Osteoblast (primary cell): ENCODE measurements at places on chromosomes 16 and 17. TPM values are rescaled to one million over a fixed set of nuclear protein-coding genes. Genes with fewer than 3 reads are reported as not detected.

DNA sequence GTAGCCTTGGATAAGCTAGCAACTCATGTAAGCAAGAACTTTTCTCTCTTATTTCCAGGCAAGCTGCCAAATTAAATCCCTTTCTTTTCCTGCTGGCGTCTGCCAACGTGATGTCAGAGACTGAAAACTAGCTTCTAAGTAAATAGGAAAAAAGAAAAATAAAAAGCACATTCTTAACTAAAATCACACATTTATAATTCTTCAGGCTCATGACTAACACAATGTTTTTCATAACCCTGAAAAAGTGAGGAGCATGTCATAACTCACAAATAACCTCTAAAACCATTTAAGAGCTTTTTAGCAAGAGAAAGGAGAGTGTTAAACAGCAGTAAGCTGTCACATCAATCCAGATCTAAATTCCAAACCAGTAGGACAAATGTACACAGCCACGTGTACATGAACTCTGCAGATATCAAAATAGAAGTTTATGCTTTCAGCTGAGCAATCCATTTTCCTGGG lies 110.0 kb downstream of the N4BP1 start:
- H3K36me3 ChIP-seq = no peaks in the 10 kb centered on the region
- H3K4me1 ChIP-seq = peaks cover 16% of the 10 kb centered on the region
- no peaks in the 10 kb centered on the region for H3K27me3 ChIP-seq
- peak overlapping the region; percentile 44 for H3K27ac ChIP-seq

Gene TOX3
- not detected in 2 replicates for total RNA-seq

GRCh38 chr16:21159281-21159951 lies 942 bp downstream of the LDAF1 start:
- no peak overlapping the region for H3K27ac ChIP-seq
- peak; percentile 52 for DNase-seq
- H3K27me3 ChIP-seq = no peaks in the 10 kb centered on the region
- peak overlapping the region; percentile 89 for H3K4me3 ChIP-seq
- peaks cover 20% of the 10 kb centered on the region for H3K36me3 ChIP-seq

DNA sequence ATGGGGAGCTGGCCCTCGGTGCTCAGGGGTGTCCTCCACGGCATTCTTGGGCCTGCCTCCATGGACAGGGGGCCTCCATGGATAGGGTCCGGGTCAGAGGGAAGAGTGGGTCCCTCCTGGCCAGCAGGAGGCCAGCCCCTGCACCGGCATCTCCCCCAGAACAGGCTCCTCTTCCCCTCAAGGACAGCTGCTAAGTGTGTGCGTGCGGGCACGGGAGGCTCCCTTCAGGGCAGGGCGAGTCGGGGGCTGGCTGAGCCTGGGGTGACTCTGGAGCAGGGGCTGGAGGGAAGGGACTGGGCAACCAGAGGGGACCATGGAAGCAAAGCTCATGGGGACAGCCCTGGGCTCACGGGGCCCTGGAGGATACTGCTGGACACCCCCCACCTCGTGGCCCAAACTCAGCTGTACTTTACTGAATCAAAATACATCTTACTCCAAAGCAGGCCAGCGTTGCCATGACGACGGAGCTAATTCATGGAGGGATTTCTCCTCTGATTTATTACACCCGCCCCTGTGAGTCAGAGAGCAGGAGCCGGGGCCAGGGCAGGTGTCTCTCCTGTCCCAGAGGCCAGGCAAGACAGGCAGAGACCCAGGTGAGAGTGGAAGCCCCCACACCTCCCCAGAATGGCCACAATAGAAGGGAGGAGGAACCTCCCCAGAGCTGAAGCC lies 2.1 kb downstream of the CASKIN1 start:
- DNase-seq = peak; percentile 93
- H3K4me1 ChIP-seq = no peaks in the 10 kb centered on the region
- no peak overlapping the region for H3K4me3 ChIP-seq
- H3K36me3 ChIP-seq = no peaks in the 10 kb centered on the region
- peaks cover 50% of the 10 kb centered on the region for H3K27me3 ChIP-seq

GRCh38 chr17:76492123-76492988 lies 8.9 kb downstream of the RHBDF2 start:
- no peaks in the 10 kb centered on the region for H3K36me3 ChIP-seq
- DNase-seq = no peak
- H3K4me1 ChIP-seq = peaks cover 22% of the 10 kb centered on the region
- H3K4me3 ChIP-seq = peak overlapping the region; percentile 60

DNA sequence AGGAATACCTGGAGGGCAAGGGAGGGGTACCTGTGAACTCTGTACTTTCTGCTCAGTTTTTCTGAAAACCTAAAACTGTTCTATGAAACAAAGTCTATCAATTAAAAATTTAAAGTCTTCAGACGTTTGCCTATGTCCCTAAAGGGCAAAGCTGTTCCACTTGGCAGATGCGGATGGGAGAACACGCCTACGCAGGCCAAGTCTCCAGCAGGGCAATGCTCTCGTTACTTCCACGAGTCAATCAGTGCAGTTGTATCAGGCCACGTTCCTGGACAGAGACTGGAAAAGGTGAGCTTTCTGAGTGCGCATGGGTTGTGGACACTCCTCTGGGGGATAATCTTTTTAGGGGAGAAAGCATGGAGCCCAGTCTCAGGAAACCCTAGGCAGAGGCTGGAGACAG lies 86.6 kb downstream of the NXN start:
- no peaks in the 10 kb centered on the region for H3K27me3 ChIP-seq
- H3K4me3 ChIP-seq = no peak overlapping the region
- no peaks in the 10 kb centered on the region for H3K4me1 ChIP-seq
- no peaks in the 10 kb centered on the region for H3K36me3 ChIP-seq
- no peak overlapping the region for H3K27ac ChIP-seq

Gene MMP2
- total RNA-seq = 2,094 and 2,259 TPM in 2 replicates

- H3K27me3 ChIP-seq = no peaks in the 10 kb centered on the region
- H3K36me3 ChIP-seq = no peaks in the 10 kb centered on the region
- no peaks in the 10 kb centered on the region for H3K4me1 ChIP-seq
- no peak overlapping the region for H3K4me3 ChIP-seq
- no peak overlapping the region for H3K27ac ChIP-seq
- no peak for DNase-seq
Observed at GRCh38 chr16:62816971-62817519, 780.8 kb upstream of the CDH8 start.

- H3K4me1 ChIP-seq = peaks cover 9% of the 10 kb centered on the region
- H3K27ac ChIP-seq = peak overlapping the region; percentile 25
- peaks cover 20% of the 10 kb centered on the region for H3K36me3 ChIP-seq
- peak; percentile 55 for DNase-seq
- no peaks in the 10 kb centered on the region for H3K27me3 ChIP-seq
Observed at GRCh38 chr17:40463122-40463550, 19.9 kb downstream of the IGFBP4 start.

Gene TBX21
- not detected in 2 replicates for total RNA-seq

Gene CA5A
- not detected in 2 replicates for total RNA-seq

Gene SPIRE2
- total RNA-seq = 0.72 and 1.5 TPM in 2 replicates

DNA sequence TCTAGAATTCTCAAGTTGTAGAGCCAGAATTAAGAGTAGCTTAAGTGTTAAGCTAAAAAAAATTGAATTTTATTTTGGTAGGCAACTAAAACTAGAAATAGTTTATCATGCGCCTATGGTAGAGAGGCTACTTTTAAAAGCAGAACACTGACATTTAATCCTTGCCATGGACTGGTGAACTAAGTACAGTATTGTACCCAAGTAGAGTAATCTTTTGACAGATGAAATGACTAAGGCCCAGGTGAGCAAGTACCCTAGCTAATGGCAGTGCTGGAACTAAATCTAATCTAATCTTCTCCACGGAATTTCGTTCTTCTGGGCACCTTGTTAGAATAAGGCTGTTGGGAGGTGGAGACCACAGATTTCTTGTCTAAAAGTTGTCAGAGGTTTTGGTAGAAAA lies 11.8 kb downstream of the RBL2 start:
- peaks cover 17% of the 10 kb centered on the region for H3K36me3 ChIP-seq
- H3K27me3 ChIP-seq = no peaks in the 10 kb centered on the region
- H3K27ac ChIP-seq = no peak overlapping the region

DNA sequence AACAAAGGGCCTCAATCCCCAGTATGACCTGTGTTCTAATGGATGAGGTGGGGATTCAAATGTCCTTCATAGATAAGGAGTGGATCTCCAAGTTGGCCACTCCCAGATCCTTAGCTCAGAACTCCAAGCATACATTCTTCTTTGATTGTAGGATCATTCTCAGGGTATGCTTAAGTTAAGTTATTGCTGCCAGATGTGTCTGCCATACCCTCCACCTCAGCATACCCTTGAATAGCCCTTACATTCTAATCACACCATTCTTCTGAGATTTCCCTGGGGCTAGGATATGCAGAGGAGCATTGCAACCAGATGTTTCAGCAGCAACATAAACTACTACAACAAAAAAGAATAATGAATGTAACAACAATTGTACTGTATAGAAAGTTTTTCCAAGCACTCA lies 1.6 kb upstream of the KRTAP2-4 start:
- no peak for DNase-seq
- H3K27ac ChIP-seq = peak overlapping the region; percentile 74
- no peak overlapping the region for H3K4me3 ChIP-seq
- peaks cover 20% of the 10 kb centered on the region for H3K4me1 ChIP-seq
- no peaks in the 10 kb centered on the region for H3K27me3 ChIP-seq

GRCh38 chr17:6940186-6940649 lies 55.6 kb upstream of the ALOX12 start:
- H3K27ac ChIP-seq = peak overlapping the region; percentile 51
- H3K4me1 ChIP-seq = peaks cover 4% of the 10 kb centered on the region
- H3K36me3 ChIP-seq = no peaks in the 10 kb centered on the region
- H3K27me3 ChIP-seq = no peaks in the 10 kb centered on the region
- DNase-seq = no peak

DNA sequence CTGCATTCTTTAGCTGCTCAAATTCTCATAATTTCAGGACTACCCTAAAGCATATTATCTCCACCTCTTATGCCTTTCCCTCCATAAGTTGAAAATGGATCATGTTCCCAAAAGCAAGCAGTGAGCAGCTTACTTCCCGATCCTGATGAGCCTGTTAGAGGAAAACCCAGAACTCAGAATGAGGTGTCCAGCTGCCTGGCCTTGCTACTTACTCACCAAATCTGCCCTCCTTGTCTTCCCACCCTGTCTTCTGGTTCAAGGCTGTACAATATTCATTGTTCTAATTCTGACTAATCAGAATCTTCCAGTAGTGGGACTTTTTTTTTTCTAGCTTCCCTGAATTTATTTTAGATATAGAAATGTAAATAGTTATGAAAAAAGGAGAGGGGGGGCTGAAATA lies 10.8 kb downstream of the LYRM1 start:
- H3K4me3 ChIP-seq = no peak overlapping the region
- no peaks in the 10 kb centered on the region for H3K27me3 ChIP-seq
- H3K4me1 ChIP-seq = peaks cover 53% of the 10 kb centered on the region
- H3K36me3 ChIP-seq = no peaks in the 10 kb centered on the region
- peak overlapping the region; percentile 81 for H3K27ac ChIP-seq

DNA sequence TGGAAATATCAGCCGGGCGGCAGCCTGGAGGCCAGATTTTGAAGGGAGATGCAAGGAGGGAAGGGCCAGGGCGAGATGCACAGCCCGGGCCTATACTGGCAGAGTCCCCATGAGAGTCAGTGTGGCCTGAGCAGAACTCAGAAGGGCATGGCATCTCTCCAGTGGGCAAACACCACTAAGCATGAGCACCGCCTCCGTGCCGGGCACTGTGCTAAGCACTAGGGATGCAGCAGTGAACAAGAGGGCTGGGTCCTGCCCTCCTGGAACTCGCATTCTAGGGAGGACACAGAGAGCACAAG lies 33.5 kb downstream of the TK2 start:
- H3K4me3 ChIP-seq = no peak overlapping the region
- H3K4me1 ChIP-seq = peaks cover 46% of the 10 kb centered on the region
- peaks cover 6% of the 10 kb centered on the region for H3K36me3 ChIP-seq
- no peaks in the 10 kb centered on the region for H3K27me3 ChIP-seq

GRCh38 chr16:84277244-84277823 lies 17.3 kb upstream of the WFDC1 start:
- H3K27ac ChIP-seq = no peak overlapping the region
- H3K4me1 ChIP-seq = no peaks in the 10 kb centered on the region
- DNase-seq = peak; percentile 88

Gene CCL17
- total RNA-seq = not detected in 2 replicates

DNA sequence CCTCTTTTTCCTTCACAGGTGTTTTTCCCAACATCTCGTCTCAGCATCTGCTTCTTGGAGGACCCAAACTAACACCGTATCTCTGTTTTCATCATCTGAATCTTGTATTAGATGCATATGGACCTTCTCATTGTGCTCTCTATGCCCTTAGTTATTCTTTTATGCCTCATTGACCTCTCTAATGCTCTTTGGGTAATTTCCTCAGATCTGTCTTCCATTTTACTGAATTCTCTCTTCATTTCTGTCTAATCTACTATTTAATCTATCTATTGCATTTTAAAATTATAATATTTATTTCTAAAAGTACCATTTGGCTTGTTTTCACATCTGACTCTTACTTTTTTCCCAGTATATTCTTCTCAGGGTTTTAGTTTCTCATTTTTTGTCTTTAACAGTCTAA lies 81.1 kb downstream of the PITPNC1 start:
- H3K4me3 ChIP-seq = no peak overlapping the region
- no peaks in the 10 kb centered on the region for H3K4me1 ChIP-seq
- no peaks in the 10 kb centered on the region for H3K27me3 ChIP-seq
- no peak overlapping the region for H3K27ac ChIP-seq

Gene CCDC200
- total RNA-seq = not detected in 2 replicates

Gene HCRT
- not detected in 2 replicates for total RNA-seq

Gene ZNF385C
- not detected in 2 replicates for total RNA-seq

DNA sequence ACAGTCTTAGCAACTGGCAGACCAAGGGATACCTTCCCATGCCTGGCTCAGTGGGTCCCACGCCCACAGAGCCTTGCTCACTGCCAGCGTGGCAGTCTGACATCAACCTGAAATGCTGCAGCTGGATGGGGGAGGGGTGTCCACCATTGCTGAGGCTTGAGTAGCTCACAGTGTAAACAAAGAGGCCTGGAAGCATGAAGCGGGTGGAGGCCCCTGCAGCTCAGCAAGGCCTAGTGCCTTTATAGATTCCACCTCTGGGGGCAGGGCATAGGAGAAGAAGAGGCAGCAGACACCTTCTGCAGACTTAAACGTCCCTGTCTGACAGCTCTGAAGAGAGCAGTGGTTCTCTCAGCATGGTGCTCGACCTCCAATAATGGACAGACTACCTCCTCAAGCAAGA lies 263.2 kb downstream of the KIF2B start:
- DNase-seq = no peak
- H3K36me3 ChIP-seq = no peaks in the 10 kb centered on the region
- no peaks in the 10 kb centered on the region for H3K4me1 ChIP-seq
- no peak overlapping the region for H3K27ac ChIP-seq

DNA sequence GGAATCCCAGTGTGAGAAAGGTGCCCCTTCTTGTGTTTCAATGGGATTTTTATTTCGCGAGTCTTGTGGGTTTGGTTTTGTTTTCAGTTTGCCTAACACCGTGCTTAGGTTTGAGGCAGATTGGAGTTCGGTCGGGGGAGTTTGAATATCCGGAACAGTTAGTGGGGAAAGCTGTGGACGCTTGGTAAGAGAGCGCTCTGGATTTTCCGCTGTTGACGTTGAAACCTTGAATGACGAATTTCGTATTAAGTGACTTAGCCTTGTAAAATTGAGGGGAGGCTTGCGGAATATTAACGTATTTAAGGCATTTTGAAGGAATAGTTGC lies 567 bp downstream of the UBB start:
- H3K4me1 ChIP-seq = peaks cover 28% of the 10 kb centered on the region
- H3K27me3 ChIP-seq = no peaks in the 10 kb centered on the region
- peak overlapping the region; percentile 95 for H3K4me3 ChIP-seq
- no peak for DNase-seq
- peak overlapping the region; percentile 99 for H3K27ac ChIP-seq

Gene TPSB2
- total RNA-seq = not detected in 2 replicates

Gene MAPK7
- 11.5 and 12.7 TPM in 2 replicates for total RNA-seq
